ENCODE measurements at places on chromosomes 5 and 9.

DNA sequence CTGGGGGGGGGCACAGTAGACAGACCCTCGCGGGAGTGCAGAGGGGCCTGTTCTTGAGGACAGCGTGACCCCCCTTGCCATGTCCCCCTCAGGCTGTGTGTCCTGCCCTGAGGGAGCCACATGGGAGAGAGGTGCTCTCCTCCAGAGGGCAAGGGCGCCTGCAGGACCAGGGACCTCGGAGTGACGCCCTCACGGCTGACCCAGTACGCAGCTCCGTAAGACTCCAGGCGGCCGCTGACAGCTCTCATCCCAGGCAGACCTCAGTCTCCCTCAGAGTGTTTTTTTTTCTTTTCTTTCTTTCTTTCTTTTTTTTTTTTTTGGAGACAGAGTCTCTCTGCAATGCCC, 27.3 kb downstream of the EXD3 start:
- DNase-seq: no peak

DNA sequence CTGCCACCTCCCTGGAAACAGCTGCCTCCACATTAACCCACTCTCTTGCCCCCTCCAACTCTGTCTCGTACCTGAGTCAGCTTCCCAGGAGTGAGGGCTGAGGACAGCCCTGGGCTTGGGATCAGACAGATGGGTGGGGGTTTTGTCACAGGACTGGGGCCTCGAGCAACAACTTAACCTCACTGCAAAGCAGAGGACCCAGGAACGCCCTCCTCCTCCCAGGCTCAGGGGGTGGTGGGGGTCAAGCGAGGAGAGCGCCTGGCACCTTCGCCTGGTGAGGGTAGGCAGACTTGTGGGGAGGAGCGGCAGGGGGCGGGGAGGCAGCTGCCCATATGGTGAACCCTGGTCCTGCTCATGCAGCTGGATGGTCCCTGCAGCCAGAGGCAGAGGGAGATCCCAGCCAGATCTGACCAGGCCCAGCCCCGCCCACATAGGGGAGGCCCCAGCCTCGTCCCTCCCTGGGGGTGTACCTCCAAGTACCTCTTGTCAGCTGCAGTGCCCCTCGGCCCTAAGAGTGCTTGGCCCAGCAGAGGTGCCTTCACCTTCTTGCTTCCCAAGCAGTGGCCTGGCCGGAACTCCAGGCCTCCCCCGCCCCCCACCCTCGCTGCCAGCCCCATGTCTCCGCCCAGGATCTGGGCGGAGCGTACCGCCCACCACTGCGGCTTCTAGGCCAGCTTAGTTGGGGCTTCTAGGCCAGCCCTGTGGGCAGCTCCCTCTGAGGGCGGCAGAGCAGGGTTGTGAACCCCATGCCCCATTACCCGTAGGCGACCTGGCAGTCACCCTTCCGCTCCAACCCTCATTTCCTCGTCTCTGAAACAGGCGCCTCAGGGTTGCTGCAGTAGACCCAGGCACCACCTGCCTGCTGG, at the start of gene SARDH:
TSS of gene SARDH (minus strand) at position 579 of the 866 bp plus-strand sequence. CDS start 4,179 bp downstream, outside the sequence.
- DNase-seq: no peak

DNA sequence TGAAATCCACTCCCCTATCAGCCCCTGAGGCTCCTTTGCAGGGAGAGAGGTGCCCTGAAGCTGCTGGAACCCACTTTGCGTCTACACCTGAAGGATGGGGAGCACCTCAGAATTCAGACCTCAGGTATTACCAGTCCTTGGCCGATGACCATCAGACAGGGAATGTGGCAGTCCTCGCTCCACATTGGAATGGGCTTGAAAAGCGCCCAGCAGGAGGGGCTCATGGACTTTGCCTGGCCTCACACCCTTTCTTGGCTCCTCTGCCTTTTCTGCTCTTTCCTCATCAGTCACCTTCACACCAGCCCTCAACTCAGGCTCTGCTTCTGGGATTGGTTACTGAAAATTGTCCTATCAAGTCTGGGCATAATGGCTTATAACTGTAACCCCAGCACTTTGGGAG, 83.9 kb downstream of the BARX1 start:
- DNase-seq: no peak

- DNase-seq: no peak
Measured at GRCh38 chr9:20606652-20607051, 15.6 kb downstream of the MLLT3 start.

- DNase-seq: no peak
Measured at GRCh38 chr5:117255211-117256027, 680.8 kb upstream of the SEMA6A start.

All from activated T-helper 1 cell treated with anti-CD3 and anti-CD28 coated beads, Interleukin-2, amount 50 U/mL, for 16 hours (primary cell).